Right atrium auricular region (tissue), 2 donors: ENCODE measurements at places on chromosomes 4 and X. TPM values are rescaled to one million over a fixed set of nuclear protein-coding genes. Genes with fewer than 3 reads are reported as not detected.

DNA sequence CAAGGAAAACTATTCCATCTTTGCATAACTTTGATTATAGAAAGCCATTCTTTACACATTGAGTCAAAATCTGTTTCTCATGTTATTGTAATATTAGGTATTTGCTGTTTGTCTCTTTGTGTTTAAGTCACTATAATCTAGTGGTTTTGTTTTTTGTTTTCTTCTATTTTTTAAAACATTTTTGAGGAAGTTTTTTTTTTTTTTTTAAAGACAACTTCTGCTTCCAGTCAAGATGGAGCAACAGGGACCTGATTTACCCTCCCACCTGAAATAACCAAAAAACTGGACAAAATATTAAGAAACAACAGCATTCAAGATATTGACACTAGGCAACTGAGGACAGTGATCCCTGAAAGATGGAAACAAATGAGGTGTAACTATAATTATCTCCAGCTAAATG, 18.4 kb upstream of the NSUN7 start:
- no peaks in the 10 kb centered on the region for H3K36me3 ChIP-seq
- no peak overlapping the region for H3K4me3 ChIP-seq
- peaks cover 20% of the 10 kb centered on the region for H3K4me1 ChIP-seq
- H3K27ac ChIP-seq: peak overlapping the region; percentile 37
- no peak for DNase-seq

GRCh38 chr4:155953151-155954117, at the start of gene CTSO:
CTSO (minus strand) TSS chr4:155953866; CDS start chr4:155953847, 19 bp downstream.
- no peaks in the 10 kb centered on the region for H3K27me3 ChIP-seq
- no peaks in the 10 kb centered on the region for H3K4me1 ChIP-seq
- peak; percentile 69 for DNase-seq
- peak within 1 kb of the TSS; percentile 88 for H3K4me3 ChIP-seq
- H3K27ac ChIP-seq: peak within 1 kb of the TSS; percentile 96
- no peaks in the 10 kb centered on the region for H3K36me3 ChIP-seq

TCEAL9 gene
- 56.9 TPM for total RNA-seq

PNMA5 gene
- not detected for total RNA-seq

DNA sequence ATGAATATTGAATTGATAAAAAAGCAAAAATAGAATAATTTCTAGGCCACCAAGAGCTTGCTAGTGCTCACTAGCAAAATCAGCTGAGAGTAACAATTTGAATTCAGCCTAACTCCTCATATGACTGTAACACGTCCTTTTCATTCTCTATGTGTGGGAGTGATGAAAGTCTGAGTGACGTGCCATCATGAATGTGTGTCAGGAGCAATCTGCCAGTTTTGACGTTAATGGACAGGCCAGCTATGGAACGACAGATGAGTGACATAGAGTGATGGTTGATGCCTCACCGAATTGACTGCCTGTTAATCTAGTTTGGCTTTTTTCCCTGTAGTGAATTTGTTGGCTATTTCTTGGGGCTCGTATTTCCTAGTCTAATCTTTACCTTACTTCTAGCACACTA, 200.7 kb downstream of the TLL1 start:
- H3K27ac ChIP-seq: no peak overlapping the region
- H3K4me1 ChIP-seq: no peaks in the 10 kb centered on the region
- no peaks in the 10 kb centered on the region for H3K27me3 ChIP-seq
- H3K4me3 ChIP-seq: no peak overlapping the region

DNA sequence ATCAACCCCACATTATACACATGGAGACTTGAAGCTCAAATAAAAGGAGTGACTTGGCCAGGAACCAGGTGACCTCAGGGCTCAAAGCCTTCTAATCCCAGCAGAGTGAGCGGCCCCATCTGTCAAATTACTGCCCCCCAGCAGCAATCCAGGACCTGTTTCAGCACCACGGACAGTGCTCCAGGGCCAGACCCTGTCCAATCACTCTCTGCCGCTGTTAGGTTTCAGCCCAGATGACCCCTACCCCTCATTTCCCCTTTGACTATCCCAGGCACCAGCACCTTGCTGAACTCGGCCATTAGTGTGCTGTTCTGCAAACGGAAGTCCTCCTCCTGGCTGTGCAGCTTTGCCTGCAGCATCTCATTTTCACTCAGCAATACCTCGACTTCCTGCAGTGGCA, 5.1 kb downstream of the GRIPAP1 start:
- H3K36me3 ChIP-seq: no peaks in the 10 kb centered on the region
- no peaks in the 10 kb centered on the region for H3K27me3 ChIP-seq
- H3K4me3 ChIP-seq: no peak overlapping the region
- no peak for DNase-seq
- H3K27ac ChIP-seq: no peak overlapping the region

- no peak for DNase-seq
- no peak overlapping the region for H3K4me3 ChIP-seq
- H3K36me3 ChIP-seq: peaks cover 11% of the 10 kb centered on the region
- no peaks in the 10 kb centered on the region for H3K27me3 ChIP-seq
Observed at GRCh38 chr4:163143532-163143931, 23.2 kb downstream of the NAF1 start.

GRCh38 chr4:122826553-122827257, at the start of gene FGF2:
FGF2 (plus strand) TSS chr4:122826831; CDS start chr4:122827175, 344 bp downstream.
- peak within 1 kb of the TSS; percentile 86 for H3K27ac ChIP-seq
- peak; percentile 68 for DNase-seq
- no peaks in the 10 kb centered on the region for H3K36me3 ChIP-seq
- H3K27me3 ChIP-seq: no peaks in the 10 kb centered on the region

DNA sequence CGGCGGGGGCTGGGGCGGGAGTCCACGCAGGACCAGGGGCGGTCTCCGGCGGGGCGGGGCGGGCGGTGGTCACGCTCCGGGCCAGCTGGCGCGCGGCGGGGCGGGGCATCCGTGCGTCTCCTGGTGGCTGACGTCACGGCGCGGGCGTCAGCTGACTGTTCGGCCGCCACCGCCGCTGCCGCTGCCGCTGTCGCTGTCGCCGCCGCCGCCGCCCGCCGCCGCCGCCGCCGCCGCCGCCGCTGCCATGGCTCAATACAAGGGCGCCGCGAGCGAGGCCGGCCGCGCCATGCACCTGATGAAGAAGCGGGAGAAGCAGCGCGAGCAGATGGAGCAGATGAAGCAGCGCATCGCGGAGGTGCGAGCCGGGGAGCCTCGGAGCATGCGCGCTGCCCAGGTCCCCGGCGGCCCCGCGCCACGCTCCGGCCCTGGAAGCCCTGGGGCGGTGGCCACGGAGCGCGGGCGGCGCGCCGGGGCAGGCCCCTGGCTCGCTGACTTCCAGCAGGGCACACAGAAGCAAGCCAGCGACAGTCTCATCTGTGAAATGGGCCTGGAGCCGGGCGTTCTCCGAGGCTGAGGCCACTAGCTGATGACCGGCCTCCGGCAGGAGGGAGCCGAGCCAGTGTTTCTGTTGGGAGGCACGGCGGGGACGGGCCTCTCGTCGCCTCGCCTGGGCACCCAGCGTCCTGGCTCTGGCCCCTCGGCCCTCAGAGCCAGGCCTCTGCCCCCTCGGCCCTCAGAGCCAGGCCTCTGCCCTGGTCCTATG, at the start of gene FAM50A:
Gene FAM50A (plus strand): TSS at position 150 of the 763 bp plus-strand sequence. CDS start 95 bp downstream, at position 245.
- H3K4me1 ChIP-seq: peaks cover 13% of the 10 kb centered on the region
- peak within 1 kb of the TSS; percentile 91 for H3K27ac ChIP-seq
- peak within 1 kb of the TSS; percentile 49 for H3K4me3 ChIP-seq
- no peaks in the 10 kb centered on the region for H3K27me3 ChIP-seq

GRCh38 chr4:25154594-25155265, 5.5 kb downstream of the SEPSECS start:
- no peaks in the 10 kb centered on the region for H3K27me3 ChIP-seq
- peaks cover 7% of the 10 kb centered on the region for H3K4me1 ChIP-seq
- no peak overlapping the region for H3K27ac ChIP-seq
- no peak overlapping the region for H3K4me3 ChIP-seq
- H3K36me3 ChIP-seq: no peaks in the 10 kb centered on the region

DNA sequence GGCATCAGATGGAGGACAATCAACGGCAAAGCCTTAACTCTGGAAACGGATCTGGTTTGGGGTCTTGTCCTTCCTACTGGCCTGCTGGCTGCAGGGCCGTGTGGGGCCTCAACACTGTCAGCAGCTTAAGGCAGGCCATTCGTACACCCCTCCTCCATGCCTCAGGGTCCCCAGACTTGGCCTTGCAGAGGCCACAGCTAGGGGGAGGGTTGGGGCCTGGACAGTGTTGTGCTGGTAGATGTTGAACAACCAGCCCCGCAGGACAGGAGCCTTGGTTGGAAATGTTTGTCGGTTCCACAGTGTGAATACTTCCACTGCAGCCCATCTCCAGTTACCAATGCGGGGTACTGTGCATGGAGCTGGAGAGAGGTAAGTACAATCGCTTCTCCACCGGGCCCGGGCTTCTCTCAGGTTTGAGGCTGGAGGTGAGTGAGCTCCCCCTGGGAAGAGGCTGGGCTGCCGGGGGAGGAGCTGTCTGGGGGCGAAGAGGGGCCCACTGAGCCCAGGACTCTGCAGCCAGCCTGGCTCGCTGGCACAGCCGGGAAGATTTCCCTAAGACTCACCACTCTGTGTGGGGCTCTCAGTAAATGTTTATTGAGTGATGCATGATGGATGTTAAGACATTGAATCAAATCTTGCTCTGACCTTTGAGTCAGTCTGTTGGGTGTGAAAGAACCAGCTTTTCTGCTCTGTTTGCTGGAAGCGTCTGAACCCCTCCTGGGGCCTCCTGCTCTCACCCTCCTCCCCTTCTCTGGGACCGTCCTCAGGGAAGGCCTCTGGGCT, 19.7 kb upstream of the GPR78 start:
- H3K36me3 ChIP-seq: no peaks in the 10 kb centered on the region
- no peak overlapping the region for H3K4me3 ChIP-seq
- no peak for DNase-seq
- no peak overlapping the region for H3K27ac ChIP-seq
- no peaks in the 10 kb centered on the region for H3K4me1 ChIP-seq

MUC7 gene
- total RNA-seq: not detected

HSD17B13 gene
- not detected for total RNA-seq

DNA sequence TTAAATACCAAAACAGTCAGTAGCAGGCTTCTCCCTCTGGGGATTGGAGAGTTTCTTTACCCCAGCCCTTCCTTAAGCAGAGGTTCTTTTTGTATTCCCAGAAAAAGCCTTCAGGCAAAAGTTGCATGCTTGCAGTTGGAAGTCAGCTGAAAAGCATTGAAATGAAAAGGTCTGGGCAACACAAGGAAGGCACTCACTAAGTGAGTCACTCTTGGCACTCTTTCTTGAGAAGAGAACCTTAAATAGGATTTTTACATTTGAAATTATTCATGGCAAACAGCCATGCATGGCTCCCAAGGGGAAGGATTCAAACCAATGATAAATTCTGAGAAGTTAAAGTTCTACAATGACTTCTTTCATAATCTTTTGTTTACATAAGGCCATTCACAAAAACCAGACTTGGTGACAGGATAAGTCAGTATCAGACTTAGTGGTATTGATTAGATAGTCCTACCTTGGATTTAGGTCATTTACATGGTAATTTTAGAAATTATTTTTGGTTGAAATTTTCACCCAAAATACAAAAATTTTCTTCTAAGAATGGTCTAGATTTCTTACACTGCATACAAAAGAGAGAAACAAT, 2068.9 kb downstream of the PCDH7 start:
- H3K4me1 ChIP-seq: no peaks in the 10 kb centered on the region
- H3K27me3 ChIP-seq: no peaks in the 10 kb centered on the region
- no peak overlapping the region for H3K27ac ChIP-seq
- H3K4me3 ChIP-seq: no peak overlapping the region

DNA sequence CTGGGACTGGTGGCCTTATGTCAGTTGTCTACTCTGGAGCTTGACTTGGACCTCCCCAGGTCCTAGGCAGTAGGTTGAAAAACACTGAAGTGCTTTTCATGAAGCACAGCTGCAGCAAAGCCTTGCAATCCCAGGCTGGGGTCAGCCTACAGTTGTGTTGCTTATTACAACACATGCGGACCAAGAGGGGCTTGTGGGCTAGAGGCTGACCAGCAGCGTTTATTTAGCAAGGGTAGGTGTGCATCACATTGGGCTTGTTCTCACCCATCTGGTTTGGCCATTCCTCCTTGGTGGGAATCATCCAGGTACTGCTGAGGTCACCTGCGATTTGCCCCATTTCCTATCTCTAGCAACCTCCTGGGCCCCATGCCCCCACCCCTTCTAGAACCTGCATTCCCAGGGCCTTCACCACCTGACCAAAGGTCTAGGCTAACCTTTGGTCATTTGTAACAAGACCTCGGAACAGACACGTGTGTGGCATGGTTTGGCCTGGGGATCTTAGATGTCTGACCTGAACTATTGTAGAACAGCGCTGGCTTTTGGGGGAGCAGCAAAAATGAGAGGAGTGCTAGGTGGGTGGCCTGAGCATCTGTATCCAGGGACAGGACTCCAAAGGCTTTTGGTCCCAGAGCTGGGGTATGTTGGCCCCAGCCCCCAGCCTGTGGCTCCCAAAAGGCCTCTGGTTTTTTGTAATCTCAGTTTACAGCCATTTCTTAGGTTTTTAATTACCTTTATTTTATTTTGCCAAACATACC, 3.0 kb downstream of the RPL10 start:
- peaks cover 18% of the 10 kb centered on the region for H3K4me1 ChIP-seq
- no peak overlapping the region for H3K4me3 ChIP-seq
- no peak for DNase-seq
- H3K36me3 ChIP-seq: peaks cover 27% of the 10 kb centered on the region
- H3K27ac ChIP-seq: no peak overlapping the region

DNA sequence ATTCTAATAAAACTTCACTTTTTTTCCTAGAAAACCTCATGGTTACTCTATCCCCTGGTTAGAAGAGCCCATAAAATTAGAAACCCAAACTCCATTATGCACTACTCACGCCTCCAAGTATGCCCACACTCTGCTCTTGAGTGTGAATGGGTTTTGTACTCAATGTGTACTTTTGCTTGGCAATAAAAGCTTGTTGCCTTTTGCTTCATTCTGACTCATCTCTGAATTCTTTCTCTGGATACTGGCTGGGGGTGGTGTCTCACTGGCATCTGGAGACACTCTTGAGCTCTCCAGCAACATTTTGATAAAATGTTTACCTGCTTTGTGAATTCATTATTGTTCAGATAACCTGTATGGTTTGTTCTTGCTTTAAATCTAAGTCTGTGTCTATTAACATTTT, 963.3 kb downstream of the TRAM1L1 start:
- DNase-seq: no peak
- H3K36me3 ChIP-seq: no peaks in the 10 kb centered on the region
- no peak overlapping the region for H3K27ac ChIP-seq
- no peaks in the 10 kb centered on the region for H3K4me1 ChIP-seq
- H3K4me3 ChIP-seq: no peak overlapping the region

DNA sequence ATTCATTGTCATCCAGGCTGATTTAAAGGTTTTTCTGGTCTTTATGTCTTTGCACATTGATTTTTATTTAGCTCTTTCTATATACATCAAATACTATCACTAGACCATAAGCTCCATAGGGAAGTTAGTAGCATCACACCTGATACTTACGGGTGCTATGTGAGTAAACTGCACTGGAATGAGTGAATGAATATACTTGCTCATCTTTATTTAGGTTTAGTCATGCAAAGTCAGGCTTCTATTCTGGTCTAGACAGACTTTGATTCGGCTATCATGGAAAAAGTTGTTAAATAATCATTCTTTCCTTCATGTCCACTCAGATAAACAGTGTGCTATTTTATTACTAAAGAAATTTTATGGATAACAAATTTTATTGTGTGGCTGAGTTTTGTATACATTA, 457.8 kb upstream of the PCDH7 start:
- no peaks in the 10 kb centered on the region for H3K36me3 ChIP-seq
- H3K27me3 ChIP-seq: no peaks in the 10 kb centered on the region
- DNase-seq: no peak
- H3K4me3 ChIP-seq: no peak overlapping the region
